ENCODE measurements at places on chromosomes 5 and 9. TPM values are rescaled to one million over a fixed set of nuclear protein-coding genes. Genes with fewer than 3 reads are reported as not detected.

NR4A3 gene
- total RNA-seq, result 2.4 TPM

DNA sequence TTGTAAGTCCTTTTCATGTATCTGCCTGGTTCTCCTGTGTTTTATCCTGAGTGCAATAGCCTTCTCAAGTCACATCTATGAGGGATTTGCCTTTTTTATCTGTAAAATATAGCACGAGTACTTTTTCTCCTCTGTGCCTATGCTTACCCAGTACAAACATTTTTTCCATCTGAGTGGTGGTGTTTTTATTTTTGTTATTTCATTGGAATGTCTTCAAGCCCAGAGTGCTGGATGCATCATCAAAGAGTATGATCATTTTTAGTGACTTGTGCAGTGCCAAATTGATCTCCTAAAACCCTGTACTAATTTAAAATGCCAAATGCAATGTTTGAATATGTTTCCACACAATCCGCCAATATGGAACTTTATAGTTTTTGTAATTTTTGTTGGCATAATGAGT lies 86.1 kb downstream of the TLE4 start:
- DNase-seq, result no peak

TAF11L10 gene
- total RNA-seq, result not detected

CKMT2 gene
- not detected for total RNA-seq

DNA sequence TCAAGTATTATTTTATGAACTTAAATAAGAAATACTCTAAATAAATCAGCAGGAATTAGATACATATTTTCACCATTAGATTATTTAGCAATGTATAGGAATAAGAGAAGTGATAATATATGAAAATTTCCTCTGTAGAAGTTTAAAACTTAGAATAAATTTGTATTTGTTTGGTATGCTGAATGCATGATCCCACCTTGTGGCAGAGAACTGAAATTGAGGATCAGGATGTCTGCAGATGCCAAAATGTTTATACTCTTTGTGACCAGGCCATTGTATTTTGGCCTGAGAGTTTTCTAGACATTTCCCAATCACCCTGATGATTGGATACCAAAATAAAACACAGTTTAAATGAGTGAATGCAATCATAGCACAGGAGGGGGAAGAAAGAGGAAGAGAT lies 6.3 kb downstream of the TYRP1 start:
- DNase-seq, result no peak

DNA sequence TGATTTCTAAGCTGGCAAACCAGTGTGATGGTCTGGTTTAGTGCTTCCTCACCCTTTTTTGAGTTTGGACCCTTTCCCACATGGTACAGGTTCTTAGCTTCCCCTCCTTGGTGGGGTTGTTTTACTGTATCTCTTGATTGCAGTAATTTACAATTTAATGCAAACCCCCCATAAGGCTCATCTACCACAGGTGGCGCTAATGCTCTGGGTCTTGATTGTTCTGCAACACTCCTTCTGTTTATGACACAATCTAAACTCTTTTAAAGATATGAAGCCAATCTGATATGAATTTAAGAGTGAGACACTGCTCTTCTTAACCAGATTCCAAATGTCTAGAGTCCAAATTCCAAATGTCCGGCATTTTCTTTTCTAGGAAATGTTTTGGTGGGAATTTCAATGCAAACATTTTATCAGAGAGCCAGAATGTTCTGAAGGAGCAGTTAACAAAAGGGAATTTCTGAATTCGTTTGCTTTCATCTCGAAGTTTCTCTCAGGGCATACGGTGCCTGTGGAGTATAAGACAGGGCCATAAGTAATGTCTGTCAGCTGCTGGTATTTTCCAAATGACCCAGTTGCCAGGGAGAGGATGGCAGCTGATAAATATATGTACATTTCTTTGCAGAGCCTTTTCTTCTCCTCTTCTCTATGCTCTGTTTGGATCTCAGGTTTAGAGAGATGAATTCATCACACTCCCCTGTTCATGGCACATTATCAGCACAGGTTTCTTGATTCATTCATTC lies 246.8 kb downstream of the ARHGAP26 start:
- no peak for DNase-seq

- no peak for DNase-seq
Measured at GRCh38 chr5:139911425-139912120, 116.0 kb downstream of the PSD2 start.

DNA sequence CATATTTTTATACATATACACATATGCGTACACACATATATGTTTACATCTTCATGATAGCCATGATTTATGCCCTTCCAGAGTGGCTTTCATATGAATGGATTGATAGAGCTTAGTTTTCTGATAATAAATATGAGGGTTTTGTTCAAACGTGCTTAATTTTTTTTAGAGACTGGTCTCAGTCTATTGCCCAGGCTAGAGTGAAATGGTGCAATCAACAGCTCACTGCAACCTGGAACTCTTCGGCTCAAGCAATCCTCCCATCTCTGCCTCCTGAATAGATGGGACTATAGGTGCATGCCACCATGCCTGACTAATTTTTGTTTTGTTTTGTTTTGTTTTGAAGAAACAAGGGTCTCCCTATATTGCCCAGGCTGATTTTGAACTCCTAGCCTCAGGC lies 48.6 kb upstream of the ZSWIM6 start:
- no peak for DNase-seq

PRSS3 gene
- 1.3 TPM for total RNA-seq

DNA sequence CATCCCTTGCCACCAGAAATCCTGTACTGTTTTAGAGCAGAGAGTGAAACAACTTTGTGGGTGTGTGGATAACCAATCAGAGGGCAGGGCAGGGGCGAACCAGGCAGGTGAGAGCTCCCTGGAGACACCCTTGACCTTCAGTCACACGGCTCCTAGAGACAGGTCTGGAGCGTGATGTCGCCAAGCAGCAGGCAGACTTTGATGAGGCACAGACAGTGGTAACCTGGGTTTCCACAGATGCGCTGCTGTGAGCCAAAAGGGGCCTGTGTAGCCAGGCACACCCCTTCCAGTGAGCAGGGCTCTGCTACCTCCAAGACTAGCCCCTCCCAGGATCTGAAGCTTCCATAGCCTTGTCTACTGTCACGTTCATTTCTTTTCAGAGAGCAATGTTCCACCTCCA lies 317.8 kb upstream of the ADCY2 start:
- DNase-seq, result no peak

DNA sequence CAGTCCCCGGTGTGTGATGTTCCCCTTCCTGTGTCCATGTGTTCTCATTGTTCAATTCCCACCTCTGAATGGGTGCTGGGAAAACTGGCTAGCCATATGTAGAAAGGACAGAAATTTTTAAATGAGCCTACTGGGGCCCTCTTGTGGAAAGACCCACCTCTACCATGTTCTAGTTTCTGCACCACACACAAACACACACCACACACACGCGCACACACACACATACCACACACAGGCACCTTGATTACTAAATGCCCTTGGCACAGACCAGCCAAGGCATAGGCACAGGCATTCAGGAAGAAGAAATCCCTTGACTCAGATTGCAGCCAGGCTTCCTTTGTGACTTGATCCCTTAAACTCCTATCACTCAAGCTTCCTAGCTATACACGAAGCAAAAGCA lies 60.5 kb downstream of the SIL1 start:
- DNase-seq, result no peak

- no peak for DNase-seq
Measured at GRCh38 chr9:2466703-2467102, 154.9 kb upstream of the VLDLR start.

CCL27 gene
- not detected for total RNA-seq

DNA sequence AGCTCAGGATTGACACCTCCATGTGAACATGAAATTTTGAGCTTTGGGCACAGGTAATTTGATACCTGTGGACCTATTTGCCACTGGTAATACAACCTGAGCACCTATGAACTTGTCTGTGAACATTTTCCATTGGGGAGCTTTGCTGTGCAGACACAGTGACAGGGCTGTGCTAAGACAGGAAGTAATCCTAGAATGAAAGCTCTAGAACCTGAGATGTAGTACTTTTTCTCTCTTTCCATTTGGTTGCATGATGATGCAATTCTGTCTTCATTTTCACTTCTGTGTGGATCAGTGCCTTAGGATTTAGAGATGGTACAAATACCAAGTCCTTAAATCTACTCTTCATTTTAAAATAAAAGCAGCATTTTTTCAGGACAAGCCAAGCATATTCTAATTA lies 216.9 kb downstream of the NR3C1 start:
- no peak for DNase-seq

DIAPH1 gene
- 289 TPM for total RNA-seq

- DNase-seq, result no peak
Measured at GRCh38 chr9:132672413-132672690, 2.1 kb downstream of the GTF3C4 start.

ACTL7A gene
- not detected for total RNA-seq

GRCh38 chr5:116970318-116970717 lies 395.7 kb upstream of the SEMA6A start:
- no peak for DNase-seq

PHYHD1 gene
- total RNA-seq, result 1.1 TPM

GRCh38 chr9:1712861-1713450 lies 302.2 kb upstream of the SMARCA2 start:
- DNase-seq, result no peak

DNA sequence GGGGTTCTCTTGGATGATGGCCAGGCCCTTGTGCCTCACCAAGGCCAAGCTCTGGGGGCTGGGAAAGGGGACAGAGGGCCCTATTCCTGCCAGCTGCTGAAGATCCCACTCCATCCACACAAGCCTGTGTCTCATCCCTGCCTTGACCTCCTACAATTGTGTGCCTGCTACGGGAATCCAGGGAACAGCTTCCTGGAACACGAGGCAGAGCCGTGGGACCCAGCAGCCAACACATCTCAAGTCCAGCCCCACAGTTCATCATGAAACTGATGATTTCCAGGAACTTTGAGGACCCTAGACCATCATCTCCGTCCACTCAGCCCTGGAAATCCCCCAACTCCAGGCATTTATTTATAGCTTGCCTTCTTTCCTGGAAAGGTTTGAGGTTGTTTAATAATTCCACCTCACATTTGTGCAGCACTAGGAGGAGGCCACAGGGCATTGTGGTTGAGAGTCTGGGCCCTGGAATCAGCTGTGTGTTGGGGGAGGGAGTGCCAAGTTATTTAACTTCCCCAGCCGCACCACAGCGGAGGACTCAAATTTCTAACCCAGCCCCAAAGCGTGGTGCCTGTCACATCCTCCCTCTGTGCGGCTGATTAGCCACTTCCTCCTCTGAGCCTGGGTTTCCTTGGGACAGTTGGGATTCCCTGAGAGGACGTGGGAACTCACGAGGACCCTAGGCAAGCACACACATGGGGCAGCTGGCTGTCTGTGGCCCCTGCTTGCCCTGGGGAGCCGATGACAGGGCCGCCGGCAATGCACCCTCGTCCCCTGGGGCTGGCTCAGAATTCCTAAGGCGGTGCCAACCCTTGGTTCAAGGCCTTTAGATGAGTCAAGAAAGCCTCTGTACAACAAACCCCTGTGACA lies 58.2 kb upstream of the GGTA1 start:
- no peak for DNase-seq

- no peak for DNase-seq
Measured at GRCh38 chr9:70801181-70801829, 320.1 kb downstream of the TRPM3 start.

CFAP157 gene
- not detected for total RNA-seq

IL33 gene
- not detected for total RNA-seq

DNA sequence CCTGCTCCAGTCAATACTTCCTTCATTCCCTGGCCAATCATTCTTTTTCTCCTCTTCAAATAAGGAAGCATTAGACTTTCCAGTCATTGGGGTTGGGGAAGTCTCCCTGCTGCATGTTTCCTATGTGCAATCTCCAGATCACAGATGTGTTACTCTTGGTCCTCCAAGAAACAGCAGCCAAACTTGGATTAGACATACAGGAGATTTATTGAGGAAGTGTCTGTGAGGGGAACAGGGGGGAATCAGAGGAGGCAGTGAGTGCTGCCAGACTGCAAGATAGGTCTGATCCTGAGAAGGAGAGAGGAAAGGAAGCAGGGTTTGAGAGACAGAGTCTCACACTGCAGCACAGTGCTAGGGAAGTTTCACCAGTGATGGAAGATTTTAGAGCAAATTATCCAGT lies 40.6 kb upstream of the SLIT3 start:
- no peak for DNase-seq

NUTM2F gene
- total RNA-seq, result not detected

DNA sequence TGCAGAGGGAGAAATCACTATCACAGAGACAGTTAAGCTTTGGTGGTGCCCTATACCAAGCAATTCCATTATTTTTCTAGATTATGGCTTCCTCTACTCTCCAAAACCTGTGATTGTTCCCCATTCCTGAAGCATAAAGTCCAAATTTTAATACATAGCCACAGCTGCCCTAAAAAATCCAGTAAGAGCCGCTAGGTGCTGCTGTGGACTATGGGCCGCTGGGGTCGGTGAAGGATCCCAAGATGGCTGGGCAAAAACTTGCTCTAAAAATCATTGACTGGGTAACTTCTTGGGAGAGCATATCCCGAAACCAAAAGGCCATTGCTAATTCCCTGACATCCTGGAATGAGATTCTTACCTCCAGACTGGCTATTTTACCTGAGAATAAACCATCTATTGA lies 245.3 kb downstream of the NFIB start:
- no peak for DNase-seq

- DNase-seq, result no peak
Measured at GRCh38 chr5:119284031-119284430, 71.8 kb upstream of the TNFAIP8 start.

SV2C gene
- total RNA-seq, result not detected

NRG2 gene
- total RNA-seq, result not detected
